Naive thymus-derived CD4-positive, alpha-beta T cell (primary cell): ENCODE measurements at places on chromosomes 1 and 21. TPM values are rescaled to one million over a fixed set of nuclear protein-coding genes. Genes with fewer than 3 reads are reported as not detected.

GNG4 gene
- not detected for total RNA-seq

MTF2 gene
- total RNA-seq, result 47.1 TPM

TNFRSF1B gene
- total RNA-seq, result 278 and 284 TPM in 2 replicates

AMY1C gene
- not detected for total RNA-seq

RBM11 gene
- 0.46 and 0.71 TPM in 2 replicates for total RNA-seq

KLHDC9 gene
- total RNA-seq, result 1.1 TPM

MX2 gene
- total RNA-seq, result 112 TPM

CFHR3 gene
- total RNA-seq, result not detected in 2 replicates

GREM2 gene
- total RNA-seq, result 5.2 TPM

CLCNKA gene
- total RNA-seq, result not detected in 2 replicates
